ENCODE measurements at places on chromosomes 2 and 18.

- no peak for DNase-seq
Observed at GRCh38 chr2:39787950-39788349, 8.9 kb upstream of the THUMPD2 start.

DNA sequence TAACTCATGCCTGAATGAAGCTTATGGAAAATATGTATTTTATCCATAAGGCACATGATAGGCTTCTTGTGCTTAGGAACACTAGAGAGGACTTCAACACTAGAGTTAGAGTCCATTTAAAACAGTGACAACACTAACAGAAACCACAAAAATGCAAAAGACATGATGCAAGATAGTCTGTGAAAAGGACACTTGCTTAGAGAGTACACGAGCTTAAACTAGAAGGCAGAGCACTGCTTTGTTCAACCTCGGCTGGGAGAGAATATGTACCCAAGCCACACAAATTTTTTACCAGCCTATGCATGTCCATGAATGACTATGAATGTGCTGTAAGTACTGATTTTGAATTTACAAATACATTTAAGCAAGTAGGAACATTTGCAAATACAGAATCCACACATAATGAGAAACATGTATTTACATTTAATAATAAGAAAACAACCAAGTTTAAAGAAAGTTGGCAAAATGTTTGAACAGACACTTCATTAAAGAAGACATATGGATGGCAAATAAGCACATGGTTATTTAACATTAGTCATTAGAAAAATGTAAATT is 130.6 kb downstream of the SPOPL start:
- DNase-seq = no peak

DNA sequence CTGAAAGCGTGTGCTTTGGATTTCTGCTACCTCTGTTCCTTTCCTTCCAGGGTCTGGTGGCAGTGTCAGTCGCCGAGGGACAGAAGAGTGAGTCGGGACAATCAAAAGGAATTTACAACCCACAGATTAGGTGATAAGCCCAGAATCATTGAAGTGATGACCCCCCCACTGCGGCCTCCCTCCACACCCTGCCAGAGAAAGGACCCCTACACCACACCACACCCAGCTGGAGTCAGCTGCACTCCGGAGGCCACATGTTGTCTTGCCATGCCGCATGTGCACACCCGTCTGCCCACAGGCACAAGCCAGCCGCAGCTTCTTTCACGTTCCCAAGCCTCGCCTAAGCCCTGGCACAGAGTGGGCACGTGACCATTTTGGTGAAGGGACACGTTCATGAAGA is 366.8 kb upstream of the SALL3 start:
- no peak for DNase-seq

GRCh38 chr18:62571648-62572047 is 48.8 kb downstream of the ZCCHC2 start:
- no peak for DNase-seq

DNA sequence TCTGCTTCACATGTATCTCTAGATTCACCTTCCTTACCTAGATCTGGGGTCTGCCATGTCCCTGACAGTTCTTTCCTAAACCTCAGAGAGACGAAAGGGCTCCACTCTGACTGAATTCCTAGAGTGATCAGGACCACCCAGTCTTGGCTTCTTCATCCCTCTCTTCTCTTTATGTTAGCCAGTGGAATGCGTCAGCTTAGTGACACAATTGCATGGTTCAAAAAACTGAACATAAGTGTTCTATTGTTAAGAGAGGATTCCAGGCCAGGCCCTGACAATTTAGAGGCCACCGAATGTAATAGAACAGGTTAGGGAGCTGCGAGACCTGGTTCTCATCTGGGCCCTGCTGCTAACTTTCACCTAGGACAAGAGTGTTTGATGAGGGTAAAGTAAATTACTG is 10.0 kb downstream of the PRELID3A start:
- DNase-seq = no peak

DNA sequence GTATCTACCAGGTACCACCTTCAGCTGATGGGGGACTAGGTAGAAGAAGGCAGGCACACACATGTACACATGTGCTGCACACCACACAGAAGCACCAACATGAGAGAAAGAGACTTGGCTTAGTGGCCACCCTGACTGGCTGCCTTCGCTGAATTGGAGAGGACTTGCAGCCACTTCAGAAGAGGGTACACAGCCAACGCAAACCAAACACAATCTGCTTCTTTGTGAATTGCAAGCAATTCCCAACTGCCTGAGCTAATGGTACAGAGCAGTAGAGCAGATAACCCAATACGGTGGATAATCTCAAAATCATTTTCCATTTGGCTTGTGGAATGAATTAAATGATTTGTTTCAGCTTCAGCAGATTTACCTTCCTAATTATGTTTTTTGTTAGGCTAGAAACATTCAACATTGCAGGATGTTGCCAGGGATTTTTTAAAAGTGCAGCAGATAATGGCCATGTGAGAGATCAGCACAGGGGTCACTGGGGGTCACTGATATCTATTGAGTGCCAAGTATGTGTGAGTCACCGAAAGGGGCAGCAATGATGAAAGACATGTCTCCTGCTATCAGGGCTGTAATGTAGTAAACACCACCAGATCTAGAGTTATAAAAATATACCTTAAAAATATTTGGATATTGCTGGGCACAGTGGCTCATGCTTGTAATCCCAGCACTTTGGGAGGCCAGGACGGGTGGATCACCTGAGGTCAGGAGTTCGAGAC is 652.6 kb downstream of the BCL11A start:
- DNase-seq = no peak

DNA sequence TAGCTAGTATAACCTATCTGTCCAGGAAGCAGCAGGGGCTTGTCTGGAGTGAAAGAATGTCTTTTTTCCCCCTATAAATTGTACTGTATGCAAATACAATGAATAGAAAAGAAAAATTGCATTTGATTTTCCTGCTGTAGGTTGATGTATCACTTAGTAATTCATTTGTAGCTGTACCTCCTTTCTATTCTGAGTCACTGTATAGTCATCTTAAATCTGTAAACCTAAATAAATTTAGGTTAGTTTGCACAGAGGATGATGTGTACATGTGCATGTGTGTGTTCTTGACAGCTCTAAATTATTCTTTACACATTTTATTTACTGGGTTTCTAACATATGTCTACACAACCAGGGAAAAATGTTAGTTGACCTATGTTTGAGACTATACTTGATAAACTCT is 478.7 kb upstream of the CNTNAP5 start:
- DNase-seq = no peak

GRCh38 chr2:240143276-240143675 is 2.8 kb upstream of the OTOS start:
- no peak for DNase-seq

GRCh38 chr2:232489516-232490220 is 2.0 kb upstream of the ECEL1 start:
- no peak for DNase-seq

GRCh38 chr18:11260961-11261461 is 111.6 kb upstream of the PIEZO2 start:
- no peak for DNase-seq

DNA sequence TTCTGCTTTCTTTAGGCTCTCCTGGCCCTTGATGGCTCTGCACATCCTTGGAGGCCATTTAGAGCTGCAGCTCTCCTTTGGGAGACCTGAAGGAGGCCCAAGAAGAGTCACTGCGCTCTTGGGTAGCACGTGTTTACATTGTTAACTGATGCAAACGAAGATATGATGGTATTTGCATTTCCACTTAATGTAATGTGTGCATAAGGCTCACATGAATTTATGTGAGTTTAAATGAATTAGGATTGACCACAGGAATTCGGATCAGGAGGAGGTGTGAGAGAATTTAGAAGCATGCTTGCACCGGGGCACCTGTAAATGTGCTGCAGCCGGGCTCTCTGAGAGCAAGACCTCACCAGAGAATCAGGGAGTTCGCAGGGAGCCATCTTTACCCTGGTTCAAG is 7.5 kb downstream of the SH3RF3 start:
- no peak for DNase-seq

DNA sequence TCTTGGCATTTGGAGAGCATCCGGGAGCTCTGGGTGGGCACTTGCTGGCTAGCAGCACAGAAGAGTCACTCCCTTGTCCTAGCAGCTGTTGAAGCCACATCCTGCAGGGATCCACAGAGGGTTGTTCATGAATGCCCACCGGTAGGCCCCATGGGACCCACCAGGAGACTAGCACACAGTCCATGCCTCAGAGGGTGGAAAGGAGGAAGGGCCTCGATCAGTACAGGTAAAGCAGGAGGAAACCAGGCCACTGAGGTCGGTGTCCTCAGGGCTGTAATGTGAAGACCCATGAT is 205.8 kb downstream of the SEPTIN10 start:
- no peak for DNase-seq

- DNase-seq = no peak
Observed at GRCh38 chr2:183037074-183037552, 1.1 kb downstream of the NCKAP1 start.

DNA sequence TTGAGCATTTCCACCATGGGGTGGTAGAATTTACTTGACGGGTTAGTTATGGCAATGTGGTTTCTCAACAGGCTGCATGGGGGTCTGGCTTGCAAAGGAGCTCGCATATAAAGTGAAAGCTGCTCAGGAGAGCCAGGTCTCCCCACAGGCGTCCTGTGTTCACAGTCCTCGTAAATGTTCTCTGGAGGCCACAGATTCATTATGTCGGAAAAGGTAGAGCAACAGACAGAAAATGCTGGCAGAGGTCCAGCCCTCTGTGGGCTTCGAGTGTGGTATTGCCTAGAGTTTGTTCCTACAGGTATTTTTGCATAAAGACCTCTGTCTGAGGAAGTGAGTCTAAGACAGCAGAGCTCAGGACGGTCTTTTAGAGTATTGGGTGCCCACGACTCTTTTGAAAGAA is 96.4 kb downstream of the CDCA7 start:
- DNase-seq = no peak

- DNase-seq = no peak
Observed at GRCh38 chr18:54679318-54680149, 88.5 kb downstream of the DYNAP start.

GRCh38 chr18:62549755-62550154 is 26.9 kb downstream of the ZCCHC2 start:
- no peak for DNase-seq

DNA sequence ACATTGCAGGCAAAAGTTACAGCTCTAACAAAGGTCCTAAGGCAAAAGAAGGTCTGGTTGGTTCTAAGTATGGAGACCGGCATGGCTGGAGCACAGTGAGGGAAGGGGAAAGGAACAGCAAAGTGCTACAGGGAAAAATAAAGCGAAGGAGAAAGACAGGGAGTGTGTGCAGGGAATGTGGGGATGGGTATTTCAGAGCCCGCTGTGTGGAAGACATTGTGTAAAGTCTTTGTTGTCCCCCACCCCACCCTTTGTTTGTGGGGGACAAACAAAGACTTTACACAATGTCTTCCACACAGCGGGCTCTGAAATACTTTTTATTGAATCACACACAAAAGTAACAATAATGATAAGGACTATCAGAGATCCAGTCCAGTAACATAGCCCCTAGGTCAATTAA is 28.9 kb upstream of the C2orf15 start:
- DNase-seq = no peak

DNA sequence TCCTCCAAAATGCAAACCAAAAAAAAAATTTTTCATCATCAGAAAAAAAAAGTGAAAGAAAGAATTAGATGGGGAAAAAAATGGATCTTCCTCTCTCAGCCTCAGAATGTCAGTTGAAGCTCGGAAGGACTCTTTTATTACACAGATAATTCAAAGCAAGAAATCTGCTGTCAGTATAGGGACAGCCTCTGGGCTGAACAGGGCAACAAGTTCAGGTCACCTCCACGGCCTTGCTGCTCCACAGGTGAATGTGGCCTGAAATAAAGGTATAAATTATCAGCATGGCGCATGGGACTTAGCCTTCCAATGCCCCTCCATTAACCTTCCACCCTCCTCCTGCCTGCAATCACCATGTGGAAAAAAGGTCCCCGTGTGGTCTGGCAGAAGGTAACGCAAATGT is 316.8 kb upstream of the POU3F3 start:
- DNase-seq = no peak

- DNase-seq = no peak
Observed at GRCh38 chr2:13524492-13524891, 807.8 kb downstream of the TRIB2 start.

DNA sequence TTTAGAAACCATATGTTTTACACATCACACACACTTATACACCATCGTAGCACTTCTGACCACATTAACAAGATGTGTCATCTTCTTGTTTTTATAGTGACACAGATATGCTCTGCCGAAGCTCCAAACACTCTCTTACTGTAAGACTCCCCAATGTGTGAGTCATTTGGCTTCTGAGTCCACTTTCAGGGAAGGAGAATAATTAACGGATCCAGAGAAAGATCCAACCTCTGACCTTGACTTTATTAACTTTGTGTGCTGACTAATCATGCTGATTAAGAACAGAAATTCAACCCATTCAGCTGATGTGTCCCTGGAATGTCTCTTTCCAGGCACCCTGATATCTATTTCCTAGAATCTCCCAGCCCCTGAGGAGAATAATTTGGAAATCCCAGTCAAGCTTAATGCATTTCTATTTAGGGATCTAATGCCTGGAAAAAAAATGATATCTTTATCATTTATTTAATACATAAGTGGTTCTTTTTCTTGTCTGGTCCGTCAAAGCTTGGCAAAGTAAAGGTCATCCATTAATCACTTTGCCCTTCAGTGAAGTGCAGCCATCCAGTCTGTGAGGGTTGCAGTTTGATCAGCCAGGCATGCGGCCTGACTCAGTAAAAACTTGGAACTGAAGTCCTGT is 615.8 kb upstream of the SYT4 start:
- no peak for DNase-seq

- no peak for DNase-seq
Observed at GRCh38 chr2:58497168-58497567, 256.0 kb upstream of the FANCL start.

DNA sequence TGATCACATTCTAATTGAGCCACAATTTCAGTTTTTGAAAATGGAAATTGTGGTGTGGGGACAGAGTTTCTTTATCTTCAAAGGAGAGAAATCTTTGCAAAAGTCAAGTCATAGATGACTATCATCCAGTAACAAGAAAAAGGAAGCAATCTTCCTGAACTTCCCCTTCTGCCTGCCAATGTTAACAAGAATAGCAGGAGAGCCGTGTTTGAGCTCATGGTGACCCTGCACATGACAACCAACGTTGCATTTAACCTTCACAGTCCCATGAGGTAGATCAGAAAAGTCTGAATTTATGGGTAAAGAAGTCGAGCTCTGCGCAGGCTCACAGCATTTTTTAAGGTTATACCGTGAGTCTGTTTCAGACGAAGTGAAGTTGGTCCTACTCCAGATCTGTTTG is 454.9 kb downstream of the LPIN1 start:
- DNase-seq = no peak

- DNase-seq = no peak
Observed at GRCh38 chr2:218325566-218326160, 31.0 kb upstream of the CATIP start.

GRCh38 chr2:150679456-150680120 is 192.1 kb upstream of the RND3 start:
- DNase-seq = no peak

DNA sequence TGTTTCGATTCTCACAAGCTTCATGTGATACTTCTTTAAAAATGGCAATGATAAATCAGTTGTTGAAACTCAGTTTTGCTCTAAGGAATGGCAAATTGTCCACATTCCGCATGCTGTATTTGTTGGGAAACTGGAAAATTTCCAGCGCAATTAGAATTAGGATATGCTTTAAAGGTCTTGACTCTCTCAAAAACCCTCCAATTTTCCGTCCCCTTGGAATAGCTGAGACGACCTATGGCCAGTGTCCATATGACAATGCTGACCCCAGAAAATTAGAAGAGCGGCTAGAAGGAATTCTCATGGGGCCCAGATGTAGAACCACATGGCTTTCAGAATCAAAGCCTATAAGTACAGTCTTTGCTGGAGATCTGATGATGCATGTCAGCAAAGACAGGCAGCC is 170.8 kb downstream of the TMEM18 start:
- DNase-seq = no peak

All from stimulated activated CD4-positive, alpha-beta T cell treated with anti-CD3 and anti-CD28 coated beads, Interleukin-4, amount 100 ng/mL, for 4 hours (primary cell).